Lower lobe of right lung (tissue), 2 donors: ENCODE measurements at places on chromosomes 7 and 10. TPM values are rescaled to one million over a fixed set of nuclear protein-coding genes. Genes with fewer than 3 reads are reported as not detected.

GRCh38 chr7:131843898-131844331 is 287.5 kb upstream of the PODXL start:
- H3K4me1 ChIP-seq = no peaks in the 10 kb centered on the region
- peaks cover 5% of the 10 kb centered on the region for H3K27me3 ChIP-seq
- H3K4me3 ChIP-seq = no peak overlapping the region

- H3K36me3 ChIP-seq = no peaks in the 10 kb centered on the region
- no peak overlapping the region for H3K4me3 ChIP-seq
- DNase-seq = no peak
- H3K4me1 ChIP-seq = no peaks in the 10 kb centered on the region
Measured at GRCh38 chr10:49783645-49784044, 21.5 kb upstream of the OGDHL start.

GRCh38 chr7:81110673-81111072 is 191.8 kb upstream of the SEMA3C start:
- no peak overlapping the region for H3K27ac ChIP-seq
- no peak overlapping the region for H3K4me3 ChIP-seq
- H3K4me1 ChIP-seq = no peaks in the 10 kb centered on the region
- DNase-seq = no peak
- H3K27me3 ChIP-seq = no peaks in the 10 kb centered on the region

GRCh38 chr7:85289279-85289678 is 102.4 kb upstream of the SEMA3D start:
- no peak overlapping the region for H3K4me3 ChIP-seq
- H3K27ac ChIP-seq = no peak overlapping the region
- no peak for DNase-seq

DNA sequence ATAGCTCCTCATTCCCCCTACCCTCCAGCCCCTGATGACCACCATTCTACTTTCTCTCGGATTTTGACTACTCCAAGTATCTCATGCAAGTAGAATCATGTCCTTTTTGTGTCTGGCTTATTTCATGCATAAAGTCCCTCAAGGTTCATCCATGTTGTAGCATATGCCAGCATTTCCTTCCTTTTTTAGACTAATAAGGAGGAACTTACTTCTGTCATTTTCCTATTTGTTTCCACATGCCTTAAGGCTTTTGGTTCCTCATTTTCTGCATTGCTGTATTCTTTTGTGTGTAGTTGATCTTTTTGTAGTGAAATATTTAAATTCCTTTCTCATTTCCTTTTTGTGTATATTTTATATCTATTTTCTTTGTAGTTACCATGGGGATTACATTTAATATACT is 376.9 kb downstream of the CALN1 start:
- H3K4me1 ChIP-seq = no peaks in the 10 kb centered on the region
- no peaks in the 10 kb centered on the region for H3K36me3 ChIP-seq
- H3K27ac ChIP-seq = no peak overlapping the region
- DNase-seq = no peak

DNA sequence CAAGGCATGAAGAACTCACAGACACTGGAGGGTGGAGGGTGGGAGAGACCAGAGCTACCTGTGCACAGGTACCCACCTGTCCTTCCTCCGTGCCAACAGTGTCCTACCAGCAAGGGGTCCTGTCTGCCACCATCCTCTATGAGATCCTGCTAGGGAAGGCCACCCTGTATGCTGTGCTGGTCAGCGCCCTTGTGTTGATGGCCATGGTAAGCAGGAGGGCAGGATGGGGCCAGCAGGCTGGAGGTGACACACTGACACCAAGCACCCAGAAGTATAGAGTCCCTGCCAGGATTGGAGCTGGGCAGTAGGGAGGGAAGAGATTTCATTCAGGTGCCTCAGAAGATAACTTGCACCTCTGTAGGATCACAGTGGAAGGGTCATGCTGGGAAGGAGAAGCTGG is 21.8 kb downstream of the PRSS2 start:
- peaks cover 14% of the 10 kb centered on the region for H3K4me1 ChIP-seq
- no peak for DNase-seq
- H3K36me3 ChIP-seq = no peaks in the 10 kb centered on the region
- no peak overlapping the region for H3K27ac ChIP-seq
- peaks cover 36% of the 10 kb centered on the region for H3K27me3 ChIP-seq
- H3K4me3 ChIP-seq = no peak overlapping the region

DNA sequence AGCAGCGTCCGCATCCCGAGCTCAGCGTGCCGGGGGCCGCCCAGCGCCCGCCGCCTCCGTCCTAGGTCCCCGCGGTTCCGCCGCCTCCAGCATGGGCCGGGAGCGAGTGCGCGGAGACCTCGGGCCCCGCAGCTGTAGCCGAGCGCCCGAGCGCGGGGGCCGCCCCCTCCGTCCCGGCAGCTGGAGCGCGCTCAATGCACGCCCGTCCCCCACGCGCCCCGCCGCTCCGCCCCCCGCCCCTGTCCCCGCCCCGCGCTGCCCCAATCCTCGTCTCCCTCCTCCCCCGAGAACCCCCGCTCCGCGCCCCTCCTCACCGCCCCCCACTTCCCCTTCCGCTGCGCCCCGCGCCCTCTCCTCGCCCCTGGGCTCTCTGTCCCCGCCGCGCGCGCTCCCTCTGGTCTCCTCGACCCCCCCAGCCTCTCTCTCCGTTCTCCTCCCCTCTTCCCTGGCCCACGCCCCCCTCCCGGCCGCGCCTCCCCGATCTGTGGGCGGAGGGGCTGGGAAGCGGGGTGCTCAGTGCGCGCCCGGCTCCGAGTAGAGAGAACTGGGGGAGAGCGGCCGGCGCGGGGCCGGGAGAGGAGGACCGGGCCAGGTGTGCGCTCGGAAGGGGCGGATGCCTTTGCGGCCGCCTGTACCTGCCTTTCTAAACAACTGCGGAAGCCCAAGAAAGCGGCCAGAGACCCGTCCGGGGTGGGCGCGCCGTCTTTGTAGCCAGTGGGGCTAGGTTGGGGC is at the start of gene VIPR2:
Gene VIPR2 (minus strand): TSS at position 110 of the 732 bp plus-strand sequence. CDS start 96 bp downstream, at position 14.
- peak within 1 kb of the TSS; percentile 50 for H3K4me3 ChIP-seq
- H3K27ac ChIP-seq = no peak within 1 kb of the TSS
- H3K4me1 ChIP-seq = peaks cover 12% of the 10 kb centered on the region
- DNase-seq = no peak

The UTF1 gene
- not detected for total RNA-seq

DNA sequence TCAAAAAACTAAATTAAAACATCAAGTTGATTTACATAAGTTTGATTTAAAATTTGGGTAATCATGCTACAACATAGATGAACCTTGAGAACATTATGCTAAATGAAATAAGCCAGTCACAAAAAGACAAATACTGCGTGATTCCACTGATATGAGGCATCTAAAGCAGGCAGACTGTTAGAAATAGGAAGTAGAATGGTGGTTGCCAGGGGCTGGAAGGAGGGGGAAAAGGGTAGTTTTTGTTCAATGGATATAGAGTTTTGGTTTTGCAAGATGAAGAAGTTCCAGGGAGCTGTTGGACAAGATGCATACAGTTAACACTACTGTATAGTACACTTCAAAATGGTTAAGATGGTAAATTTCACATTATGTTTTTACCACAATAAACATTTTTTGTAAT is 45.0 kb upstream of the IFRD1 start:
- no peak overlapping the region for H3K4me3 ChIP-seq
- no peaks in the 10 kb centered on the region for H3K36me3 ChIP-seq

- no peak for DNase-seq
- H3K27me3 ChIP-seq = no peaks in the 10 kb centered on the region
- H3K36me3 ChIP-seq = no peaks in the 10 kb centered on the region
- no peak overlapping the region for H3K4me3 ChIP-seq
- no peaks in the 10 kb centered on the region for H3K4me1 ChIP-seq
Measured at GRCh38 chr7:132368246-132368900, 207.9 kb downstream of the PLXNA4 start.

GRCh38 chr10:35074266-35074665 is 15.9 kb downstream of the CUL2 start:
- peaks cover 30% of the 10 kb centered on the region for H3K36me3 ChIP-seq
- no peak overlapping the region for H3K27ac ChIP-seq
- no peak overlapping the region for H3K4me3 ChIP-seq
- H3K4me1 ChIP-seq = no peaks in the 10 kb centered on the region
- no peak for DNase-seq

The SPDYE9 gene
- not detected for total RNA-seq

DNA sequence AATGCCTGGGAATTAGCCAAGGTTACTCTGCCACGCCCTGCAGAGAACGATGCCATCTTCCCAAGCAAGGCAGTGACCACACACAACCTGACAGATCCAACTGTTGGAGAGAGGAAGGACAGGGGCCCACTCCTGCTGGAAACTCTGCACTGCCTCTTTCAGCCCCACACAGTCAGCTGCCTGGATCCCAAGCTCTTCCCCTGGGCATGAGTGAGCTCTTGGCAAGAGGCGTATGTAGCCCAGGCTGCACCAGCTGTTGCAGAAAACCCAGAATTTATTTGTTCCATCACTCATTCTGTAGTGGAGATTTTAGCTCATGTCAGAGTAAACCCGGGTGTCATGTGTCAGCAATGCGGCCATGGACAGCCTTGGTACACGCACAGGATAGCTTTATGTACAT is 135.1 kb upstream of the TRIM24 start:
- H3K27me3 ChIP-seq = no peaks in the 10 kb centered on the region
- no peak overlapping the region for H3K27ac ChIP-seq
- no peaks in the 10 kb centered on the region for H3K4me1 ChIP-seq
- DNase-seq = no peak
- H3K4me3 ChIP-seq = no peak overlapping the region

DNA sequence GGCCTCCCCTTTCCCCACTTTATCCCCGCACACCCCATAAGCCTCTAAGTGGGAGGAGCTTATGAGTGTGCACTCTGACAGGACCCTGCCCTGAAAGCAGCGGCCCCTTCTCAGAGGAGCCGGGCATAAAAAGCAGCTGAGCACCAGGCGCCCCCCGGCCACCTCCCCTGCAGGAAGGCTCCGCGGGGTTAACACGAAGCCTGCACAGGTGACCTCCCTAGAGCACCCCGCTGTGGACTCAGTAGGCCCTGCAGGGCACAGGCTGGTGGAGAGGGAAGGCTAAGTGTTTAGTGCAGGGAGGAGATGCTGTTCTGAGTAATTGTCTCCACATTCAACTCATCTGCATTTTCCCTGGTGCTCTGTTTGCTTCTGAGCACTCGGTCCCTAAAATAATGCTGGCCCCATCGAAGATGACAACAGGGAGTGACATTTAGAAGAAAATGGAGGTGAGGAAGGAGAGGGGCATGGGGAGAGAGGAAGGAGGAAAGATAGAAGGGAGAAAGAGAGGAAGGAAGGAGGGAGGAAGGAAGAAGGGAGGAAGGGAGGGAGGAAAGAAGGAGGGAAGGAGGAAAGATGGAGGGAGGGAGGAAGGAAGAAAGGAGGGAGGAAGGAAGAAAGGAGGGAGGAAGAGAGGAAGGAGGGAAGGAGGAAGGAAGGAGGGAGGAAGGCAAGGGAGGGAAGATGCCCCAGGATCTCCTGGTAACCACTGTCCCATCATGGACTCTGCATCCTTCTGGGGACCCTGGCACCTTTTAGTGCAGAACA is 25.4 kb upstream of the CNPY1 start:
- no peak for DNase-seq
- H3K36me3 ChIP-seq = no peaks in the 10 kb centered on the region
- no peak overlapping the region for H3K27ac ChIP-seq

The SLC18A2 gene
- total RNA-seq = 6.3 TPM

GRCh38 chr10:98332623-98333269 is 64.8 kb upstream of the LOXL4 start:
- DNase-seq = no peak
- no peak overlapping the region for H3K27ac ChIP-seq
- no peak overlapping the region for H3K4me3 ChIP-seq
- H3K36me3 ChIP-seq = no peaks in the 10 kb centered on the region
- no peaks in the 10 kb centered on the region for H3K27me3 ChIP-seq
- no peaks in the 10 kb centered on the region for H3K4me1 ChIP-seq

The FAM171A1 gene
- total RNA-seq = 14.0 TPM

DNA sequence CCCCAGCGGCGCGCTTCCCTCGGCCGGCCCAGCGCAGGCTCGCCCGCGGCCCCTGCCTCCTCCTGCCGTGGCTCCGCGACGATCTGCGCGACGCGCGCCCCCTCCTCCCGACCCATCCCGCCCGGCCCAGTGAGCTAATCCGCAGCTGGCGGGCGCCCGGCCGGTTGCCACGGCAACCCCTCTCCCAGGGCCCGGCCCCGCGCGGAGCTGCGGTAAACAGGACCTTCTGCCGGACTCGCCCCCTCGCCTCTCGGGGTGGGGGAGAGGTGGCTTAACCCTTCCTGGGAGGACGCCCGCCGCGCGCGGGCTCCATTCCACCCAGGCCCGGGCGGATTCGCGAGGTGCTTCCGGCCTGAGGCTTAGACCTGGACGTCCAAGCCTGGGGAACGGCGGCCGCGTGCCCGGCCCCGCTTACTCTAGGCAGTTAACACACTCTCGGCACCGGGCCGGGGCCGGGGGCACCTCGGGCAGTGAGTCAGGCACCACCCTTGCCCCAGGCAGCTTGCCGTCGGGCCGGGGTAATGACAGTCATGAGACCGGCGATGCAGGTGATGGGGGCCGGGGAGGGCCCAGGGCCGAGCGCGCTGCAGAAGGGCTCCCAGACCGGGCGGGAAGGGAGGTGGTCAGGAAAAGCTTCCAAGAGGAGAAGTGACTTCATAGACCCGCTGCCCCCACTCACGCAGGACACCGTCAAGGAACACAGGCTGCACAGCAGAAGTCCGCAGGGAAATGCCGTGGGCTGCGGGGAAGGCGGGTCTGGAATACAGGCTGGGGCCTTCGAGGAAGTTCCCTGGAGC is at the start of gene DENND2A:
Gene DENND2A (minus strand): TSS at position 87 of the 797 bp plus-strand sequence. CDS start 38,416 bp downstream, outside the sequence.
- H3K36me3 ChIP-seq = no peaks in the 10 kb centered on the region
- H3K4me1 ChIP-seq = peaks cover 28% of the 10 kb centered on the region
- peak; percentile 61 for DNase-seq
- peak within 1 kb of the TSS; percentile 59 for H3K4me3 ChIP-seq
- peak within 1 kb of the TSS; percentile 84 for H3K27ac ChIP-seq

DNA sequence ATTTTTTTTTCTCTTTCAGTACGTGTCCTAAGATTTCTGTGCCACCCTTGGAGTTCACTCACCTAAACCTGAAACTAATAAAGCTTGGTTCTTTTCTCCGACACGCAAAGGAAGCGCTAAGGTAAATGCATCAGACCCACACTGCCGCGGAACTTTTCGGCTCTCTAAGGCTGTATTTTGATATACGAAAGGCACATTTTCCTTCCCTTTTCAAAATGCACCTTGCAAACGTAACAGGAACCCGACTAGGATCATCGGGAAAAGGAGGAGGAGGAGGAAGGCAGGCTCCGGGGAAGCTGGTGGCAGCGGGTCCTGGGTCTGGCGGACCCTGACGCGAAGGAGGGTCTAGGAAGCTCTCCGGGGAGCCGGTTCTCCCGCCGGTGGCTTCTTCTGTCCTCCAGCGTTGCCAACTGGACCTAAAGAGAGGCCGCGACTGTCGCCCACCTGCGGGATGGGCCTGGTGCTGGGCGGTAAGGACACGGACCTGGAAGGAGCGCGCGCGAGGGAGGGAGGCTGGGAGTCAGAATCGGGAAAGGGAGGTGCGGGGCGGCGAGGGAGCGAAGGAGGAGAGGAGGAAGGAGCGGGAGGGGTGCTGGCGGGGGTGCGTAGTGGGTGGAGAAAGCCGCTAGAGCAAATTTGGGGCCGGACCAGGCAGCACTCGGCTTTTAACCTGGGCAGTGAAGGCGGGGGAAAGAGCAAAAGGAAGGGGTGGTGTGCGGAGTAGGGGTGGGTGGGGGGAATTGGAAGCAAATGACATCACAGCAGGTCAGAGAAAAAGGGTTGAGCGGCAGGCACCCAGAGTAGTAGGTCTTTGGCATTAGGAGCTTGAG is at the start of gene CFTR:
Gene CFTR (plus strand): TSS at position 801 of the 830 bp plus-strand sequence. CDS start 70 bp downstream, outside the sequence.
- DNase-seq = peak; percentile 74
- H3K27me3 ChIP-seq = peaks cover 13% of the 10 kb centered on the region
- no peaks in the 10 kb centered on the region for H3K4me1 ChIP-seq
- H3K36me3 ChIP-seq = no peaks in the 10 kb centered on the region

- no peak overlapping the region for H3K4me3 ChIP-seq
- no peak overlapping the region for H3K27ac ChIP-seq
- DNase-seq = no peak
- H3K36me3 ChIP-seq = no peaks in the 10 kb centered on the region
Measured at GRCh38 chr10:49654036-49654693, 25.3 kb upstream of the C10orf53 start.
